Activated CD8-positive, alpha-beta T cell treated with anti-CD3 and anti-CD28 coated beads, Interleukin-2, amount 10 ng/mL, durations not matched to agents 7 days and 5 days (primary cell): ENCODE measurements at places on chromosomes 16 and 17.
A peak's percentile ranks its signal among the peaks of the same experiment; 100 is the strongest.

DNA sequence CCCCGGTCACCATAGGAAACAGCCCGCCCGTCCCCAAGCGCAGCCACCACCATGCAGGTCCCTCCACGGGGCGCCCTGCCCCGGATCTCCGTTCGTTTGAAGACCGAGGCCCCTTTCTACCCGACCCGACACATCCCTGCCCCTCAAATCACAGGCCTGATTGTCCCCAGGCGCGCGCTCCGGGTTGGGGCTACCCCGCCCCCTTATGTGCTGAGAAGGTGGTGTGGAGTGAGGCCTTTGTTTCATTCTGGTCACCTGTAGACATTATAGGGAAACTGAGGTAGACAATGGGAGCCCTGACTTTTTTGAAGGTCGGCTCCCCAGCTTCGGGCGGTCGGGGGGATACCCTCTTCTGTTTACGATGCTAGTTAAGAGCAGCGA lies 763 bp upstream of the ACTG1 start:
- no peaks in the 10 kb centered on the region for H3K27me3 ChIP-seq
- H3K4me1 ChIP-seq, result peaks cover 34% of the 10 kb centered on the region
- peak; percentile 85 for DNase-seq
- H3K27ac ChIP-seq, result peak overlapping the region; percentile 94
- H3K4me3 ChIP-seq, result peak overlapping the region; percentile 88

GRCh38 chr17:39548494-39549225 lies 59.1 kb downstream of the NEUROD2 start:
- no peak overlapping the region for H3K27ac ChIP-seq
- DNase-seq, result no peak
- H3K4me1 ChIP-seq, result no peaks in the 10 kb centered on the region
- H3K4me3 ChIP-seq, result no peak overlapping the region

DNA sequence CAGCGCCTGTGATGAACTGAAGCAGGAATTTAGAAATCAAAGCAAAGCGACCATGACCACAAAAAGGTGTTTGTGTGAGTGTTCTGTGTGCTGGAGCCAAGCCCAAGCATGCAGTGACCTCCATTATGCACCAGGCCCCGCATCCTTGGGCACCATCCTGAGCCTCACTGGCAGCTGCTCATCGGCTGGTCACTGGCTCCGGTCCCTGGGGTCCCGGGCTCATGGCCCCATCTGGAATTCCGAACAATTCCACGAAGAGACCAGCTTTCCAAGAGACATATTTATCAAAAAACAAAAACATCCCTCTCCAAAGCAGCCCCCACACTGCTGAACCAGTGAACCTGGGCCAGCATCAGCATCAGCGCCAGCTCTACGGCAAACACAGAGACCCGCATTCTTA lies 15.2 kb upstream of the ZNF469 start:
- no peaks in the 10 kb centered on the region for H3K36me3 ChIP-seq
- H3K4me1 ChIP-seq, result no peaks in the 10 kb centered on the region
- H3K27me3 ChIP-seq, result peaks cover 11% of the 10 kb centered on the region
- DNase-seq, result no peak
- no peak overlapping the region for H3K4me3 ChIP-seq
- no peak overlapping the region for H3K27ac ChIP-seq

DNA sequence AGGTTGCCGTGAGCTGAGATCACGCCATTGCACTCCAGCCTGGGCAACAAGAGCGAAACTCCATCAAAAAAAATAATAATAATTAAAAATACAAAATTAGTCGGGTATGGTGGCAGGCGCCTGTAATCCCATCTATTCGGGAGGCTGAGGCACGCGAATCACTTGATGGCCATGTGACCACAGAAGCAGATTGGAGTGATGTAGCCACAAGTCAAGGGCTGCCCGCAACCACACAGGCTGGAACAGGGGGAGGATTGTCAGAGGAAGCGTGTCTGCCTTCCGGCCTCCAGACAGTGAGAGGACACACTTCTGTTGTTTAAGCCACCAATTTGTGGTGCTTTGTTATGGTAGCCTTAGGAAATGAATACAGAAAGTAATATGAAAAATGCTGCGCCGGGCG lies 11.8 kb upstream of the NAGS start:
- H3K36me3 ChIP-seq, result no peaks in the 10 kb centered on the region
- H3K27me3 ChIP-seq, result peaks cover 30% of the 10 kb centered on the region
- H3K4me3 ChIP-seq, result no peak overlapping the region
- H3K4me1 ChIP-seq, result no peaks in the 10 kb centered on the region
- no peak overlapping the region for H3K27ac ChIP-seq

DNA sequence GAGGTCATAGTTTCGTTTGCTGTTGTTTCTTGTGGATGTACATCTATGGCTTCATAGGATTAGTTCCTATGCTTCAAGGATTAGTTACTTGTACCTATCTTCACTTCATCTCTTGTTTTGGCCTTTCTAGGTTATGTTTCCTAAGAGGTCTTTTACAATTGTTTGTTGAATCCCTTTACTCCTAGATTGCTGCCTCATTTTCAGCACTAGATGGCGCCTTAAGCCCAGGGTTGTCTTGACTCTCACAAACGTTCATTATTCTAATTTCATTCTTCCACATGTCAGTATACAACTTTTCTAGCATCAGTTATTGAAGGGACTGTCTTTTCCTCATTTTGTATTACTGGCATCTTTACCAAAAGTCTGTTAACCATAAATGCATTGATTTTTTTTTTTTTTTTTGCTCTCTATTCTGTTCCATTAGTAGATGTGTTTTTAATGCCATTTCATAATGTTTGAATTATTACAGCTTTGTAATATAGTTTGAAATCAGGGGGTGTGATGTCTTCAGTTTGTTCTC lies 45.0 kb upstream of the NACA2 start:
- peak; percentile 75 for DNase-seq
- H3K27me3 ChIP-seq, result peaks cover 59% of the 10 kb centered on the region
- H3K27ac ChIP-seq, result no peak overlapping the region
- no peaks in the 10 kb centered on the region for H3K4me1 ChIP-seq

DNA sequence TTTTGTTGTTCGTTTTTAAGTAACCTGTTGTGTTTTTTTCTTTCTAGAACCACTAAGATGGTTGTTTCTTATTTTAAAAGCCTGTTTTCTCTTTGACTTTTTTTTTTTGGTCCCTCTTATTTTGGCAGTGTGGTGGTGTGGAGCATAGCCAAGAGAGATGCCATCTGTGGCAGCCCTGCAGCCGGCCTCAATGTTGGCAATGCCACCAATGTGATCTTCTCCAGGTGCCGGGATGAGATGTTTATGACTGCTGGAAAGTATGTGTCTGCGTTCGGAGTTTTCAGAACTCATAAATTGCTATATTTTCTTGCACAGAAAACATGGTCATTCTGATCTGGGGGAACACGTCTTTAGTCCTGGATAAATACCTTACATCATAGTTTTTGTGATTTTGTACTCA lies 17.6 kb downstream of the CFAP52 start:
- H3K4me1 ChIP-seq, result no peaks in the 10 kb centered on the region
- no peak overlapping the region for H3K4me3 ChIP-seq
- H3K36me3 ChIP-seq, result no peaks in the 10 kb centered on the region
- no peak for DNase-seq
- H3K27ac ChIP-seq, result no peak overlapping the region

GRCh38 chr17:3602499-3602898 lies 6.7 kb downstream of the TRPV1 start:
- H3K27ac ChIP-seq, result no peak overlapping the region
- DNase-seq, result peak; percentile 34
- peaks cover 2% of the 10 kb centered on the region for H3K4me1 ChIP-seq
- no peaks in the 10 kb centered on the region for H3K27me3 ChIP-seq

DNA sequence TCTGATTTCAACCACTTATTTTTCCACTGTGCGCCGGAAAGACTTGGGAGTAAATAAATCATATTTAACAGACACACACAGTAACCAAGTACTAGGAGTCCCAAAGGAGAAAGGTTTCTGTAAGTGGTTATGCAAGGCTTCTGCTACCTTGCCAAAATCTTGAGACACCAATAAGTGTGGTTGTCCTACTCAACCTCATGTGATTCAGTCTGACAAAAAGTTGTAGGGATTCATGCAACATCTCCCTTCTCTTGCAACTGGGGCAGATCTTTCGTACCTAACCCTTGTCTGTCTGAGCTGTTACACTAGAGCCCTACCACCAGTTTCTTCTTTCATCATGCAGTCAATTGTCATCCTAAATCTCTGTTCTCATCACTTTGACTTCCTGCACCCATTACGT lies 69.9 kb upstream of the NUDT7 start:
- no peak overlapping the region for H3K27ac ChIP-seq
- H3K27me3 ChIP-seq, result peaks cover 3% of the 10 kb centered on the region
- no peak for DNase-seq
- H3K4me3 ChIP-seq, result no peak overlapping the region
- H3K36me3 ChIP-seq, result no peaks in the 10 kb centered on the region
- H3K4me1 ChIP-seq, result no peaks in the 10 kb centered on the region

DNA sequence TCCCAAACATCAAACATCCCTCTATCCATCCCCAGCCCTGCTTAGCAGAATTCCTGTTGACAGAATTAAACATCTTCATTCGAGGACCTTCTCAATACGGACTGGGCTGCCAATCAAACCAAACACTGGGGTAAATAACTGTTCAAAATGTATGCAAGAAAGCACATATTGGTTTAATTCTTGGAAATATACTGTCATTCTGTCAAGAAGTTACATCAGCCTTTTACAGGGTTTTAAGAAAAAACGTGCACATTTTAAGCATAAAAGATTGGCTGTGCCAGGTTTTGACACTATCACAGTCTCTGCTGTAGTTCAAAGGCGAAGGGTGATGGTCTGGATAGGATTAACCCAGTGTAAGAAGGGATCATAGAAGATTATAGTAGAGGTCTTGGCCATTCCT lies 25.1 kb upstream of the CCNF start:
- H3K27me3 ChIP-seq, result peaks cover 8% of the 10 kb centered on the region
- H3K36me3 ChIP-seq, result no peaks in the 10 kb centered on the region
- H3K4me3 ChIP-seq, result no peak overlapping the region
- DNase-seq, result no peak
- H3K4me1 ChIP-seq, result peaks cover 5% of the 10 kb centered on the region
- no peak overlapping the region for H3K27ac ChIP-seq

DNA sequence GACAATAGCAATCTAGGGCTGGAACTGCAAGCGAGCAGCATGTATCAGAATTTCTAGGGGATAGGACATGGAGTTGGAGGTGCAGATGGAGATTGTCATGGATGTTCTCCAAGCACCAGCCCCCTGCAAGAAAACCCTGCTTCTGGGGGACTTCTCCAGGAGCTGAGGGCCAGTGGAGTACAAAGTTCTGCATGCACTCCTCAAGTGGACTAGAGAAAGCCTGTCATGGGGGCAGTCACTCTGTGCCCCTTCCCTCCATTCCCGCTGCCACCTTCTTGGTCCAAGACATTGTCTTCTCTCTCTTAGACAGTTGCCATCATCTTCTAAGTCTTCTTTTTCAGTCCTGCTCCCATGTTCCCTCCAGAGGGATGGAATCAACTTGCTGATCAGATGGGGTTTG lies 87.9 kb downstream of the AIPL1 start:
- no peaks in the 10 kb centered on the region for H3K4me1 ChIP-seq
- no peak for DNase-seq
- H3K27ac ChIP-seq, result no peak overlapping the region
- H3K27me3 ChIP-seq, result peaks cover 3% of the 10 kb centered on the region
- no peak overlapping the region for H3K4me3 ChIP-seq
- no peaks in the 10 kb centered on the region for H3K36me3 ChIP-seq

DNA sequence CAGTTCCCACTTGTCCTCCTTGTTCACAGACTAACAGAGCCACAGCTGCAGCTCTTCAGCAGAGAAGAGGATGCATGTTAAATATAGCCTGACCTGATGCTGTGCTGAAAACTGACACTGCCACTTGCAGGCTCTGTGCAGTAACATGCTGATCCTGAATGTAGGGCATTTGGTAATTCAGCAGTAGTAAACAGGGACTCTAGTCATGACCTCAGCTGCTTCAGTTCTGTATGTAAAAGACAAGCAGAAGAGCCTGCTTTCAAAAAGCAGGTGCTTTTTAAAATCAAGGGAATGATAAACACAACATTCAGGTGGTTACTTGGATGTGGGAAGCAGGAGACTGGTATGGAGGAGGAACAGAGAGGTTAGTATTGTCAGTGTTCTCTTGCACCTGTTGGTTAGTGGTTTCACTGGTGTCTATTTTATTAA lies 33.8 kb downstream of the ESRP2 start:
- peaks cover 26% of the 10 kb centered on the region for H3K36me3 ChIP-seq
- no peak overlapping the region for H3K4me3 ChIP-seq

GRCh38 chr16:3596101-3596861 lies 15.1 kb downstream of the SLX4 start:
- no peak for DNase-seq
- H3K4me1 ChIP-seq, result peaks cover 22% of the 10 kb centered on the region
- peaks cover 36% of the 10 kb centered on the region for H3K36me3 ChIP-seq
- no peak overlapping the region for H3K27ac ChIP-seq
- no peak overlapping the region for H3K4me3 ChIP-seq
- H3K27me3 ChIP-seq, result no peaks in the 10 kb centered on the region

- no peak for DNase-seq
- no peaks in the 10 kb centered on the region for H3K36me3 ChIP-seq
- peak overlapping the region; percentile 61 for H3K4me3 ChIP-seq
- peaks cover 2% of the 10 kb centered on the region for H3K27me3 ChIP-seq
These were observed 10.7 kb upstream of the GSDMA start for GRCh38 chr17:39951924-39952679.

GRCh38 chr17:57565176-57565575 lies 179.9 kb downstream of the CCDC182 start:
- H3K27ac ChIP-seq, result no peak overlapping the region
- no peaks in the 10 kb centered on the region for H3K27me3 ChIP-seq
- no peak overlapping the region for H3K4me3 ChIP-seq
- peaks cover 10% of the 10 kb centered on the region for H3K4me1 ChIP-seq
- no peaks in the 10 kb centered on the region for H3K36me3 ChIP-seq

DNA sequence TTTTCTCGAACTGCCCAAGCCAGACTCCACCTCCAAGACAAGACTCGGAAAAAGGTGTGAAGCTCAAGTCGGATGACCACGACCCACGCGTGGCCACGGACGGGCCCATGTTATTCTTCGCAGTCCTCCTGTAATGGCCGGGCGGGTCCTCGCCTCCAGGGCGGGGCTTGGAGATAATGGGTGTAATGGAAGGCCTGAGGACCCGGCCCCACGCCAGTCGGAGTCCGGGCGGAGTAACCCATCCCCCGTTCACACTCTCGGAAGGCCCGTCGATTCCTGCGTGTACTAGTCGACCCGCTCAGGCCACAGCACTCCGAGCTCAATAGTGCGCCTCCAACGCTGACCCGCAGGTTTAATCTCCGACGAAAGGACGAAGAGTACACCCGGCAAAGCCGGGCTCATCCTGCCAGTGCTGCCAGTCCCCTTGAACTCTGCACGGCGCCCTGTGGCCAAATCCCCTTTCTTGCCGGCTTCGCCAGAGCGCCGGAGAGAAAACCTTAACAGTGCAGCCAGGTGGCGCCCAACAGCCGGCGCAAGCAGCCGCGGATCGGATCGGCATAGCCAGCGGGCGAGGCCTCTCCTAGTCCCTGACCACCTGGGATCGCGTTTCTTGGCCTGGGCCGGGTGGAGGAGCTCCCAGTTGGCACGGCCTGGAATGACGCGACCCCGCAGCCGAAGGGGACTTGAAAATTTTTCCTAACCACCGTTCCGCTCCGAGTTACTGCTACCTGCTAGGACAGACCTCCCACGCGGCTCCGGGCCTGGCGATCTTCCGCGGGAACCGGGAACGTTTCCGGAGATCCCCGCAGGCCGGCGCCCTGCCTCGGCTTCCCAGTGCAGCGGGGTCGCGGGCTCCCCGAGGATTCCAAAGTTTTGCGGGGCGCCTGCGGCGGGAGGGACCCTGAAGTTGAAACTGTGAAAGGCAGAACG lies 762.0 kb downstream of the KCNJ18 start:
- DNase-seq, result no peak
- H3K4me3 ChIP-seq, result no peak overlapping the region
- H3K4me1 ChIP-seq, result no peaks in the 10 kb centered on the region
- H3K27me3 ChIP-seq, result no peaks in the 10 kb centered on the region
- H3K27ac ChIP-seq, result no peak overlapping the region

- peaks cover 2% of the 10 kb centered on the region for H3K27me3 ChIP-seq
- peak; percentile 19 for DNase-seq
- H3K27ac ChIP-seq, result no peak overlapping the region
These were observed 59.0 kb downstream of the KPNA2 start for GRCh38 chr17:68094481-68095078.
